ENCODE measurements at places on chromosomes 6 and 20.

DNA sequence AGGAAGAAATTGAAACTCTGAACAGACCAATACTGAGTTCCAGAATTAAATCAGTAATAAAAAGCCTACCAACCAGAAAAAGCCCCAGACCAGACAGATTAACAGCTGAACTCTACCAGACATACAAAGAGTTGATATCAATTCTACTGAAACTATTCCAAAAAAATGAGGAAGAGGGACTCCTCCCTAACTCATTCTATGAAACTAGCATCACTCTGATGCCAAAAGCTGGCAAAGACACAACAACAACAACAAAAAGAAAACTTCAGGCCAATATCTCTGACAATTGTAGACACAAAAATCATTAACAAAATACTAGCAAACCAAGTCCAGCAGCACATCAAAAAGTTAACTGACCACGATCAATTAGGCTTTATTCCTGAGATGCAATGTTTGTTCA is 246.0 kb upstream of the RUNX2 start:
- H3K27ac ChIP-seq: no peak overlapping the region
- no peak for DNase-seq
- H3K4me1 ChIP-seq: no peaks in the 10 kb centered on the region
- H3K4me3 ChIP-seq: no peak overlapping the region
- H3K36me3 ChIP-seq: peaks cover 19% of the 10 kb centered on the region

DNA sequence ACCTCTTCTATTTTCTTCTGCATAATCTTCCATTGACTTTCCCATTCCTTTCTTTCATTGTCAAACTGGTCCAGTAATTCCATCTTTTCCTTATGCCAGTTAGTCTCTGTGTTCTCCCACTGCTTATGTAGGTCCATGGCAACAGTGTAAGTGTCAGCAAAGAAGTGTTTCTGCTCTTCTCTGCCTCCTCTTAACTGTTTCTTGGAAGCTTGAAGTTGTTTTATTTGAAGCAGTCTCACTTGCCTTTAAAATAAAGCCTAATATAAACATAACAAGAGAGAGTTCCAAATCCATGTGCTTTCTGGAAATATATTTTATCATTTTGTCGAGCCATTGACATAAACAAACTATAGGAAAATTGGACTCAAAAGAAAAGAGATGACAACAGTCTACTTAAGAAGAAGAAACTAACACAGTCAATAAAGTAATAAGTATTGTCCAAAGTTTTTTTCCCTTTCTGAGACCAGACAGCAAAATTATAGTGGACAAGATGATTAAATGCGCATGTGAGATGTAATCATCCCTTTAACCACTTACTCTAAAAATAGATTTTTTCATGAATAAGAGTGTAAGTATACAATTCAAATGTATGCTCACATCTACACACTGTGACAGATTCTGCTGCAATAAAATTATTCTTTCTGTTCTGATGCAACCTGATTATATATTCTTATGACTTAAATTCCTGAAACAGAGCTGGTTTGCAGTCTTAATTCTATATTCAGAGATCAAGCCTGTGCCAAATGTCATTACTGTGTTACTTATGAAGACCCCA is 5.2 kb downstream of the KIAA0408 start:
- no peaks in the 10 kb centered on the region for H3K36me3 ChIP-seq
- no peaks in the 10 kb centered on the region for H3K27me3 ChIP-seq
- DNase-seq: no peak
- no peak overlapping the region for H3K27ac ChIP-seq
- H3K4me3 ChIP-seq: no peak overlapping the region
- H3K4me1 ChIP-seq: peaks cover 22% of the 10 kb centered on the region

DNA sequence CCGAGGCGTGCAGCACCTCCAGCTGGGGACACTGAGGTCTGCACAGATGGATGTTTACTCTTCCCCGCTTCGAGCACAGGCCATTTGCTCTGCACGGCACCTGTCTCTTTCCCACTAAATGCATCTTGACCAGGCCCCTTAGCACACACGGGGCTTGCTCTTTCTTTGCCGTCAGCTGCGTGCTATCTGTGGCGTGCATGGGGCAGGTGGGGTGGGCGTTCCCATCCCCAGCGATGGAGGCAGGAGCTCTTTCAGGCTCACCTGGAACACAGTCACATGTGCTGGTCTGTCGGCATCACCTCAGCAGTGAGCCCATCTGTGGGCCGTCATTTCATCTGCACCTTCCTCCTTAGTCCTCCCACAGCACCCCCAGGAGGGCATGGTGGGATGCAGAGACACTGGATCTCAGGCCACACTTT is 35.1 kb downstream of the RBM38 start:
- H3K27ac ChIP-seq: no peak overlapping the region
- H3K36me3 ChIP-seq: no peaks in the 10 kb centered on the region
- H3K4me3 ChIP-seq: no peak overlapping the region
- peaks cover 3% of the 10 kb centered on the region for H3K27me3 ChIP-seq
- DNase-seq: no peak

- no peaks in the 10 kb centered on the region for H3K27me3 ChIP-seq
- DNase-seq: no peak
- peaks cover 27% of the 10 kb centered on the region for H3K4me1 ChIP-seq
- peak overlapping the region; percentile 98 for H3K27ac ChIP-seq
Measured at GRCh38 chr6:31813465-31813849, 1.6 kb downstream of the HSPA1L start.

DNA sequence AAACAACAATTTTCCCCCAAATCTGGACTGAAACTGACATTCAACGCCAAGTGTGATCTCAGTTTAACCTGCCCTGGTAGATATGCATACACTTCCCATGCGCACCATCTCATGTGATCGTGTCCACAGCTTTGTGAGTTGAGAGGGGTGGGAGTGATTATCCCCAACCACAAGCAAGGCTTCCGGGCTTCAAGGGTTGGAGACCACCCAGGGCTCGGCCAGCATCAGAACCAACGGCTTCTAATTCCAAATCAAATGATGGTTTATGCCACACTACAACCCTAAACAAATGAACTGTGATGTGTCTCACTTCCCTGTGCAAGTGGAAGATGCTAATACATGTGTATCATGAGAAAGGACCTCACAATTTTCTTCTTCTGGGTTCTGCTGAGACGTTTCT is 515 bp upstream of the TGM3 start:
- H3K36me3 ChIP-seq: no peaks in the 10 kb centered on the region
- H3K4me3 ChIP-seq: no peak overlapping the region
- peaks cover 18% of the 10 kb centered on the region for H3K4me1 ChIP-seq
- peaks cover 8% of the 10 kb centered on the region for H3K27me3 ChIP-seq
- DNase-seq: no peak

- no peaks in the 10 kb centered on the region for H3K36me3 ChIP-seq
- H3K27me3 ChIP-seq: no peaks in the 10 kb centered on the region
- no peak for DNase-seq
- H3K4me1 ChIP-seq: peaks cover 3% of the 10 kb centered on the region
- no peak overlapping the region for H3K4me3 ChIP-seq
- H3K27ac ChIP-seq: no peak overlapping the region
Measured at GRCh38 chr20:1907586-1907985, 12.4 kb downstream of the SIRPA start.

DNA sequence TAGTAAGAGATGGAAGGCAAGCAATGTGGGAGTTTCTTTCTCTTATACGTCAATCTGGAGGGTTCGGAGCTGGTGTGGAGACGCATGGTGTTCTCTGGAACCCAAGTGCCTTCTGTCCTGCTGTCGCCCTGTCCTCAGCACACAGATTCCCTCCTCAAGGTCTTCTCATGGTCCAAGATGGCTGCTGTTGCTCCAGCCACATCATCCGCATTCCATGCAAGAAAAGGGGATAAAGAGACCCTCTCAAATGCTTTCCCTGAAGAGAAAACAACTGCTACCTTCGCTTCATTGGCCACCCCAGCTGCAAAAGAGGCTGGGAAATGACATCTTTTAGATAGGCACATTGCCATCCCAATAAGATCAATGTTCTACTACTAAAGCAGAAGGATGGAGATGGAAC is 151.2 kb downstream of the ANKRD60 start:
- peaks cover 5% of the 10 kb centered on the region for H3K4me1 ChIP-seq
- peaks cover 35% of the 10 kb centered on the region for H3K27me3 ChIP-seq
- H3K4me3 ChIP-seq: no peak overlapping the region

- H3K27me3 ChIP-seq: no peaks in the 10 kb centered on the region
- peaks cover 17% of the 10 kb centered on the region for H3K36me3 ChIP-seq
- H3K4me1 ChIP-seq: peaks cover 7% of the 10 kb centered on the region
- H3K4me3 ChIP-seq: no peak overlapping the region
- H3K27ac ChIP-seq: no peak overlapping the region
Measured at GRCh38 chr20:25206063-25206403, 10.5 kb downstream of the ENTPD6 start.
